ENCODE measurements at places on chromosomes 5 and 9.

DNA sequence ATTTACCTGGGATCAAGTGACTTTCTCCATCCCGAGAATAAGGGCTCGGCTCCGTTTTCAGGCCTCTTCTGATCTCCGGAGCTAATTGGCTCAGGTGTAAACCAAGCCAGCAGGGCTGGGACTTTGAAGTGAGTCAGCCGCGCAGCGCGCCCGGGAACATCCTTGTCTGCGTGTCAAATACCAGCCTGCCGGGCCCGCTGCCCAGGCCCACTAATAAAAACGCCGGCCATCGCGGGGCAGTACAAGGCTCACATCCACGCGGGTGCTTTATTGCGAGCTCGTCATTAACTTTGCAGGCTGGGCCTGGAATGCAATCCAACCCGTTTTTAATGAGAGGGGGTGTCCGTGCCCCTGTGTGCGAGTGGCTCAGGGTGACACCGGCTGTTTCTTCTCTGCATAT lies 416.8 kb downstream of the IRX2 start:
- DNase-seq, result no peak

GRCh38 chr5:53110156-53110555 lies 599 bp upstream of the MOCS2 start:
- no peak for DNase-seq

DNA sequence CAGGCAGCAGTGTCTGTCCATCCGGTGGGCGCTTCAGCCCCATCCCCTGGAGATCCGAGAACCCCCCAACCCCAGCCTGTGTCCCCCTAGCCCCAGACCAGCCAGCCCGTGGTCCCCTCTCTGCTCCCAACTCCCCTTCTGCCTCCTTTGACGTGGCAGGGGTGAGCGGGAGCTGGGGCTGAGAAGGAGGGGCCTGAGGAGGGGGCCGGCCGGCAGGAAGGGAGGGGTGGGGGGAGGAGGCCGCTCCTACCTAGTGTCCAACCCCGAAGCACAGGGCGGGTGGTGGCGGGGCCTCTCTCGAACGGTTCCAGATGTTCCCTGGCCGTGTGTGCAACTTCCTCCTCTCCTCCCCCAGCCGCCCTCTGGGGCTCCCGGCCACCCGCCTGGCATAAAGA lies 31.0 kb downstream of the GOLGA2 start:
- DNase-seq, result no peak

- no peak for DNase-seq
These were observed 186.8 kb upstream of the KLF9 start for GRCh38 chr9:70601000-70601951.

- DNase-seq, result no peak
These were observed 16.0 kb downstream of the ZNF462 start for GRCh38 chr9:106878934-106879333.

GRCh38 chr9:108316066-108316465 lies 539.7 kb downstream of the ACTL7B start:
- DNase-seq, result no peak

DNA sequence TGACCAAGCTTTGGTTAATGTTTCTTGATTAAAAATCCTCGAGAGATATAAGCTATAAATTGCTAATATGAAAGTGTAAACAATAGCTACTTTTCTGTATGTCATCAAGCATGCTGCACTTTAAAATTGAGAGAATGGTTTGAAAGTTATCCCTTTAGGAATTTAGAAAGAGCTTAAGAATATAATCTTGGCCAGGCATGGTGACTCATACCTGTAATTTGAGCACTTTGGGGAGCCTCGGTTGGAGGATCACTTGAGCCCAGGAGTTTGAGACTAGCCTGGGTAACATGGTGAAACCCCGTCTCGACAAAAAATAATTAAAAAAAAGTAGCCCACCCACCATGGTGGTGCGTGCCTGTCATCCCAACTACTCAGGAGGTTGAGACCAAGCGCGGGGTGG lies 12.2 kb upstream of the MROH2B start:
- no peak for DNase-seq

DNA sequence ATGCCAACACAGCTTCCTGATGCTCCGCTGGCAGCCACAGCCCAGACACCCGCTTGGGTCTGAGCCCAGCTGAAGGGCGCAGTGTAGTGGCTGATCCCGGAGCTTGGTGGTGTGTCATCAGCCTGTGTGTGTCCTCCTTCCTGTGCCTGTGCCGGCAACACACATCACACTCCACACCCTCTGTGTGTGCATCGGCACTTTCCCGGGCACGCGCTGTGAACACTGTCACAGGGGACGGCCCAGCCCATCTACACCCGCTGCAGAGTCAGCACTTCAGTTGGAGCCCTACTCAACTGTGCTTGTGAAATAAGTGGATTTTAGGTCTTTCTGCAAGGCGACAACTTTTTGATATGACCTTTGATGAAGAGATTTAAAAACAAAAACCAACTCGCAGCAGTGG lies 189.4 kb downstream of the IRX2 start:
- no peak for DNase-seq

GRCh38 chr5:177362610-177363507 lies 5.1 kb downstream of the RGS14 start:
- no peak for DNase-seq

DNA sequence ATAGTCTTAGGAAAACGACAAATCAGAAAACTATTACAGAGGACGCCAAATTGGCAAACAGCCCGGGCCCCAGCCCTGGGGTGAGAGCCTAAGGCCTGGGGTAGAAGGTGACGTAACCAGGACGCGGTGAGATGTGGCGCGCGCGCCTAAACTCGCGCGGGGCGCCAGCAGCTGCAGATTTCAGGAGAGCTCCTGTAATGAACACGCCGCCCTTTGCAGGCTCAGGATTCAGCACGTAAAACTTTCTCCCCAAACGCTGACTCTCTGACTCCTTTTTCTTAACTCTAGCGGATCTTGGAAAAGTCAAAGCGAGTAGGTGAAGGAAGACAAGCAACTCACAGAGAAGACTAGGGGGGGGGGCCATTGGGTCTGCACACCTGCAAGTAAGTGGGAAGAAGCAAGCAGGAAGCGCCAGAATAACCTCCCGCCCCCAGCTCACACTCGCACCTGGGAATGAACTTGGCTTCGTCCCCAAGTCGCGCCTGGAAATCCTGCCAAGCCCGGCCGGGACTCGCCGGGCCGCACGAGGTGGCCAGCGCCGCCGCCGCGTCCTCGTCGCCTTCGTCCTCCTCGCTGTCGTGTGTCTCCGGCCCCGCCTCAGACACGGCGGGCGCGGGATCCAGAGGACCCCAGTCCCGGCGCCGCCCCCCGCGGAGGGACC lies 822 bp downstream of the RASEF start:
- DNase-seq, result no peak

DNA sequence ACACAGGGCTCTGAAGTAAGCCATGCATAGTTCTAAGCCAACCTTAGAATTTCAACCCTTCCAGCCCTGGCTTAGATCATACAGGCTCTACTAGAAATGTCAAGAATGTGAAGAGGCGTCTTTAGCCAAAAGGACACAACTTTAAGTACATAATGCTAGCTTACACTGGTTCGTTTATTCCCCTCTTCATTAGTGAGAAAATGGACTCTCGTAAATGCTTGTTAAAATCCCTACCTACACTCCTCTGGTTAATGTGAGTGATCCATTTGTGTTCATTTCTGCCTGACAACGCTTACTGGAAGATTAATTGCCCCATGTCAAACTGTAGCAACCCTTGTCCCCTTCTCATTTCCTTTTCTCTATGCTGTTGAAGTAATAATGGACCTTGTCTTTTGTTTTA lies 149.3 kb upstream of the POU5F2 start:
- no peak for DNase-seq
